ENCODE measurements at places on chromosomes 12 and 14.

DNA sequence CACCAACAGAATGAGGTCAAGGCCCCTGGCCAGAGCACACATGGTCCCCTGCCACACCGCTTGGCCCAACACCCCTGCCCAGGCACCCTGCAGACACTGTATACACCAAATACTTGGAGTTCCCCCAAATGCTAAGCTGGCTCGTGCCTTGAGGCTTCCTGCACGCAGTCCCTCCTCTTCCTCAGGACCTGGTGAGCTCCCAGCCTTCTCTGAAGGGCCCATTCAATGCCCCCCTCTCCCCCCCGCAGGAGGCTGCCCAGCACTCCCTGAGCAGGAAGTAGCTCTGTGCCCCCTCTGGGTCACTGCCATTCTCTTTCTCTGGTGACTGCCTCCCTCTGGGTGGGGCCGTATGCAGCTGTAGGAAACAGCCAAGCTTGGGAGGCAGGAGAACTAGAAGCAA, 75.3 kb downstream of the ITPK1 start:
- no peak for DNase-seq

DNA sequence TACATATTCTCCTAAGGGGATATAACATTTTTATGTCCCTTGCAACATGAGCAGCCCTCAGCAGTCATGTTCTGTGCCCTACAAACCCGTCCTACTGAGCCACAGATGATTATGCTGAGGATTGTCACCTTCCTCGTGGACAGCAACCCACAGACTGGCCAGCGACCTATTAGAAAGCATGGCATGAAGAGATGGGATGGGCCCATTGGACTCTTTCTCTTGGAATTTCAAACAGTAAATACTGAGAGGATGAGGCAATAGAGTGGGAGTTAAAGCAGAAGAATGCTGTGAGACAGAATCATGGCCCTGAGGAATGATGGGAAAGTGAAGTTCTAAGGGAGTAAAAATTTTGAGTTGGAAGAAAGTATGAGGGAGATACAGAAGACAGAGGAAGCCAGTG, 149.9 kb upstream of the BTG1 start:
- DNase-seq = no peak

DNA sequence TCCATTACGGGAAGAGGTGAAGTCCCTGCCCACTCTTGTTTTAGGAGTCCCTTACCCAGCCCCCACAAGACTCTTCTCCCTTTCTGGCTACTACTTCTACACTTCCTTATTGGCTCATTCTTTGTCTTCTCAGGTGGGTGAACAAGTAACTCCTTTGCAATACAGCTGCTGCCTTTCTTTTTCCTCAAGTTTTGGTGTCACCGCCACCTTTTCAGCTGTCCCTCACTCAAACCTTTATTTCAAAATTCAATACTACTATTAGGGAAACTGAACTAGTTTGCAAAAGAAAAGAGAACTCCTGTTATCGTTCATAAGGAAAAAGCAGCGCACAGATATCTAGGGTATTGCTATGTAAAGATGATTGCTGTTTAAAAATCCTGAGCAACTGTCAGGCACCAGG, 6.1 kb downstream of the RSRC2 start:
- no peak for DNase-seq

DNA sequence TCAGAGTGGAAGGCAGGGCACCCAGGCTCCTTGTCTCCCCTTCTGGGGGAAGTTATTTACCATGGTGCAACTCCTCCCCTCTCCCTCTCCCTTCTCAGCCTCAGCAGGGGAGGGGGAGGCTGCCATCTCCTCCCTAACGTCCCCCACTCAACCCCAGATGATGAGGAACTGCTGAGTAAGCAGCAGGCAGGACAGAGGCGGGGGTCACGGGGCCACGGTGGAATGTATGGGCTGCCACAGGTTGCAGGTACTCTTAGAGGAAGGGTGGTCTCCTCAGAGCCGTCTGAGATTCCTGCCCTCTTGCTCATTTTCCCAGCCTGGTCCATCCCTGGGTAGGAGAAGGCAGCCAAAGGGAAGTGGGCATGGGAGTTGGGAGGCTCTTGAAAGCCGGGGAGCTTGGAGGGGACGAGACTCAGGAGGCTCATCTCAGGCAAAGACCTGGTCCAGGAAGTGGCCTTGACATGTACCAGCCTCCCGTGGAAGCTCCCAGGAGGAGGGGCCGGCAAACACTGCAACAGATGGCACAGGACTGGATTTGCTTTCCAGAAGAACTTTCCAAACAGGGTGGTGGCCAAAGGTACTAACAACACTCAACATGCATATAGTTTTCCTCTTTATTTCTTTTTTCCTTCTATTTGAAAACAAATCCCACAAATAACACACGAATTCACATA, 19.0 kb downstream of the RIN3 start:
- DNase-seq = no peak

DNA sequence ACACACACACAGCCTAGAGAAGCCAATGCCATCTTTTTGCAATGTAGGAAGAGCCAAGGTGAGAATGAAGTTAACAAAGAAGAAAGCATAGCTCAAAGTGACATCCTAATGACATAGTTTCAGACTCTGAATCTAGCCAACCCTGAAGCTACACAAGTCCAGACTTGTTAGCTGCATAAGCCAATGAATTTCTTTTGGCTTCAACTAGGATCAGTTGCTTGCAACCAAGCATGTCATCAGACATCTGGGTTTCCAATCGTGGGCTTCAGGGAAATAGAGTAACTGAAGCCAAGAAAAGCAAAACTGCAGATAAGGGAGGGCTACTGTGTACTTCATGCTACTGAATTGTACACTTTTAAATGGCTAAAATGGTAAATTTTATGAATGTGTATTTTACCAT, 4.4 kb upstream of the GPHN start:
- no peak for DNase-seq

GRCh38 chr12:19217446-19217845, 87.9 kb downstream of the PLEKHA5 start:
- DNase-seq = no peak

DNA sequence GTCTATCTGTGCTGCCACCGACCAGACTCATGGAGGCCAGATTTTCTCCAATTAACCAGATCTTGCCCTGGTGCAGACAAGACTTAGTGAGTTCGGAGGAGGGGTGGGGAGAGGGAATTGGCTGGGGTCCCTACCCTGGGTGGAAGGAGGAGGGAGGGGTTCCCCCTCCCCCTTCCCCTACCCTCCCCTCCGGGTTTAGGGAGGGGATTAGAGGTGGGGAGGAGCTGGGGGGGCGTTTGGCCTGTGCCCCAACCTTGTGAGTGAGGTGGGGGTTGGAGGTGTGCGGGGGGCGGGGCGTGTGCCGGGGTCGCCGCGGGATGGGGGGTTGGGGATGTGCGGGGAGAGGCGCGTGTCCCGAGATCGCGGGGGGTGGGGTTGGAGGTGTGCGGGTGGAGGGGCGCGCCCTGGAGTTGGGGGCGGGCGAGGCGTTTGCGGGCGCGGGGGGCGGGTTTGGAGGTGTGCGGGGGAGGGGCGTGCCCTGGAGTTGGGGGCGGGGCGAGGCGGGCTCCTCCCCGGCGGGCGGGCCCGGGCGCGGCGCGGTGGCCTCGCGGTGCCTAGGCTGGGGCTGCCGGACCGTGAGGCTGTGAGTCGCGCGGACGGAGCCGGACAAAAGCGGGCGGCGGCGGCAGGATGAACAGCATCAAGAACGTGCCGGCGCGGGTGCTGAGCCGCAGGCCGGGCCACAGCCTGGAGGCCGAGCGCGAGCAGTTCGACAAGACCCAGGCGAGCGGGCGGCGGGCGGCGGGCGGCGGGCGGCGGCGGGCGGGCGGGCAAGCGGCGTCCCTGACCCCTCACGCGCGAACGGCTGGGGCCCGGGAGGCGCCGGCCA, at the start of gene HIP1R:
TSS of gene HIP1R (plus strand) at position 537 of the 829 bp plus-strand sequence. CDS start at position 631, 94 bp downstream.
- no peak for DNase-seq

DNA sequence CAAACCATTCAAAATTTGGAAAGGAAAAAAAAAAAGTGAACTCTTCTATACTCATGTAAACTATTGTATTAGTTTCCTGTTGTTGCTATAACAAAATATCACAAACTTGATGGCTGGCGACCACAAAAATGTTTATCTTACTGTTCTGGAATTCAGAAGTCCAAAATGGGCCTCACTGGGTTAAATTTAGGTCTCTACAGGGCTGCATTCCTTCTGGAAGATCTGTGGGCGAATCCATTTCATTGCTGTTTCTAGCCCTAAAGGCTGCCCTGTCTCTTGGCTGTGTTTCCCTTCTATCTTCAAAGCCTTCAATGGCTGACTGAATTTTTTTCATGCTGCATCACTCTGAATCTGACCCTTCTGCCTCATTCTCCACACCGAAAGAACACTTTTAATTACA, 105.1 kb upstream of the NAV3 start:
- no peak for DNase-seq

- DNase-seq = no peak
Measured at GRCh38 chr14:89171628-89172027, 245.4 kb downstream of the FOXN3 start.

GRCh38 chr12:49969651-49970429, 2.9 kb upstream of the AQP6 start:
- DNase-seq = no peak

DNA sequence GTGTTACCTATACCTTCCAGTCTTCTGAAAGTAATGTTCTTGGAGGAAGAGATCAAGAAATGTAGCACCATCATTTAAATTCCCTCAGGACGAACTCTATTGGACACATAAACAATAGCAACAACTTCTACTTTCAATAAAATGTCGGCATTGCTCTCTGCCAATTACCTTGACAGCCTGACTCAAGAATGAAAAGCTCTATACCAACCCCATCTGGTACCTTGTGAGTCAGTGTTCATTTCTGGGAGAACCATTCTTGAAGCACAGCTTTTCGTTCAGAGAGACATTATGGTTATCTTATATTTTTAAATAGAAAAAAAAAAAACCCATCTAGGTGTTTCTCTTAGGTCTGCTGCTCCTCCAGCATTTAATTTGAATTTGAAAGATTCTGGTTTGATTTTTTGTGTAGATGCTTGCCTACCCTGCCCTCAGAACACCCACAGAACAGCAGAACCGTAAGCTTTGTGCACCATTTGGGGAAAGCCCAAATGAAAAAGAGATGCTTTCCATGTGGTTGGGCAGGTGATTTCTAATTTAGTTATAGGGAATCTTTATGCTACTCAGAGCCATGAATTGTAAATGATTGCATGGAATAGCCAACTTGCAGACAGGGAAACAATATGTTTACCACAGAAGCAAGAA, 156.0 kb downstream of the SAMD4A start:
- DNase-seq = no peak

DNA sequence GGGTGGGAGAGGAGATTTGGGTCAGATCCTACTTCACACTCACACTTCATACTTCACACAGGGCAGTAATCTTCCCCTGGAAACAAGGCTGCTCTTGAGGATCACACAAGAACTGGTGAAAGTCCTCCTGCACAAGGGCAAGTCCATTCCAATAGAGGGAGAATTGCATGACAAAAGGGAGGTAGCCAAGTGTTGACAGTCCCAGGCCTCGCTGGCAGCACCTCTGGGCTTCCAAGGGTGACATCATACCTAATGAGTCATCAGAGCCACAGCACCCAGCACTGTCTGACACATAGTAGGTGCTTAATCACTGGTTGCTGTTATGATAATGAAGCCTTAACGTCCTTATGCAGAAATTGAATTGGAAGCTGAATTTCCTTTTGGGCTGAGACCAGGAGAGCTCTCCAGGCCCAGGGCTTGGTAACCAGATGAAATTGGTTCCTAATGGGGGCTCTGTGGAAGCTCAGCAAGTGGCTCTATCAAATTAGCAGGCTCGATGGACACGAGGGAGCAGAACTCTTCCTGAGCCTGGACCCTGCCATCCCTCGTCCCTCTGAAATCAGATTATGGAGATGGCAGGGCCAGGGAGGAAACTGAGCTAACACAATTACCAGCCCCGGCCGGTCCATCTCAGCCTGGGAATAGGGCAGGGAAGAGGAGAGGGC, 58.8 kb upstream of the ACTN1 start:
- no peak for DNase-seq

DNA sequence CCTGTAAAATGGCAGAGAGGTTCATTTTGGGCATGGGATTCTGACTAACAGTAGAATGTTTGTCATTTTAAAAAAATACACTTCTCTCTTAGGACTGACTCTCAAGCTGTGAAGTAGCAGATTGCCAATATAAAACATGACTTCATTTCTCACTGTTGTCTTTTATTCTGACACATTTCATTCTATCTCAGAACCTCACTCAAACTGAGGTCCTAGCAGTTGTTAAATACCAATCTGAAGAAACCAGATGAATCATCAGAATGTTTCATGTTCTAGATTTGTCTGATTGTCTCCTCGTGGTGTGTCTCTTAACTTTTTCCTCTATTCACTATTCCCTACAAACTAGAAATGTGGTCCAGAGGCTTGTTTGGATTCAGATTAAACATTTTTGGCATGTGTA, 276.5 kb upstream of the NPAS3 start:
- no peak for DNase-seq

DNA sequence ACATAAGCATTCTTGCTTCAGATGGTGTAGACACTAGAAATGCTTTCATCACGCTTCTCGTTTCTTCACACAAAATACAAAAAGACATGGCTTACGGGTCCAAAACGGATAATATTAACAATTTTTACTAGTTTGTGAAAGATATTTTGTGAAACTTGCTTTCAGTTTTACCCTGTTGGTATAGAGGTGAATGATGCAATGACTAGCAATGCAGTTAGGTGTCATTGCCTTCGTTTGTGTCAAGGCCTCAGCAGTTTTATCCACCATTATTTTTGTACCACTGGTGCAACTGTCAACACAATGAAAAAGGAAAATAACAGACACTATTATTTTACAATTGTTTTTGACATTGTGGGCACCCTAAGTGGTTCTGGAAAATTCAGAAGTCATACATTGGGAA, 323.0 kb downstream of the FLRT2 start:
- no peak for DNase-seq

- no peak for DNase-seq
Measured at GRCh38 chr12:12036901-12037300, 33.8 kb upstream of the BCL2L14 start.

GRCh38 chr12:120367924-120368788, 808 bp downstream of the MSI1 start:
- no peak for DNase-seq

DNA sequence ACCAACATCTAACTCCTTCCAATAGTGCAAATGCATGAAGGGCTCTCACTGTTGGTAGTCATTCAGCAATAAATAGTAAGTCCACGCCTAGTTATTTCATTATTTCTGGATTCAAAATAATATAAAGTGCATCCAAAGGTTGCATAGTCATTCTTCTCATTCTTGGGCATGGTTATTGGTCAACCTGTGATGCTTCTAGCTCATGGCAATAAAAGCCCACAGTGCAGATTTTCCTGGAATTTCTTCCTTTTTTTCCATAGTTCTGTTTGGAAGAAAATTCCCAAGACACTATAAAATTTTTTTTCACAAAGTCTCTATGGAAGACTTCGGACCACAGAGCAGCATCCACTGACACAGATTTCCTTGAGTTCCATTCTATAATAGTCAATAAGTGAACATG, 7.6 kb downstream of the CD69 start:
- no peak for DNase-seq

- no peak for DNase-seq
Measured at GRCh38 chr12:130222519-130223218, 60.4 kb downstream of the FZD10 start.

DNA sequence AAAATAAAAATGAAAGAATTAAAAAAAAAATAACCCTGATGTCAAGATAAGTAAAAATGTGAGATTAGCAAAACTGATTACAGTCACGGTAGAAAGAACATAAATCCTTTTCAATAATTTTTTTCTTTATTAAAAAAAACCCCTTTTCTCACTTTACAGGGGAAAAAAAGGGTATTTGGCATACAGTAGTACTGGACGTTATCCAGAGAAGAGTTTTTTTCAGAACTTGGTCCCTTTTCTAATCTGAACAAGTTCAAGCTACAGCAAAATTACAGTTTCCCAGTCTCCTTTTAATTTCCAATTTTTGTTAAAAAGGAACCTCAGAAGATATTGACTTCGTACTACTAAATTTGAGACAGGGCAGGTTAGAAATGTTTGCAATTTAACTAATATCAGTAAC, 134.7 kb upstream of the DCN start:
- no peak for DNase-seq

Data from NCI-H187 (cell line).